Stimulated activated naive CD4-positive, alpha-beta T cell (primary cell): ENCODE measurements at places on chromosomes 2 and 18.

GRCh38 chr2:234373481-234374149 lies 123.3 kb downstream of the ARL4C start:
- no peak for DNase-seq

DNA sequence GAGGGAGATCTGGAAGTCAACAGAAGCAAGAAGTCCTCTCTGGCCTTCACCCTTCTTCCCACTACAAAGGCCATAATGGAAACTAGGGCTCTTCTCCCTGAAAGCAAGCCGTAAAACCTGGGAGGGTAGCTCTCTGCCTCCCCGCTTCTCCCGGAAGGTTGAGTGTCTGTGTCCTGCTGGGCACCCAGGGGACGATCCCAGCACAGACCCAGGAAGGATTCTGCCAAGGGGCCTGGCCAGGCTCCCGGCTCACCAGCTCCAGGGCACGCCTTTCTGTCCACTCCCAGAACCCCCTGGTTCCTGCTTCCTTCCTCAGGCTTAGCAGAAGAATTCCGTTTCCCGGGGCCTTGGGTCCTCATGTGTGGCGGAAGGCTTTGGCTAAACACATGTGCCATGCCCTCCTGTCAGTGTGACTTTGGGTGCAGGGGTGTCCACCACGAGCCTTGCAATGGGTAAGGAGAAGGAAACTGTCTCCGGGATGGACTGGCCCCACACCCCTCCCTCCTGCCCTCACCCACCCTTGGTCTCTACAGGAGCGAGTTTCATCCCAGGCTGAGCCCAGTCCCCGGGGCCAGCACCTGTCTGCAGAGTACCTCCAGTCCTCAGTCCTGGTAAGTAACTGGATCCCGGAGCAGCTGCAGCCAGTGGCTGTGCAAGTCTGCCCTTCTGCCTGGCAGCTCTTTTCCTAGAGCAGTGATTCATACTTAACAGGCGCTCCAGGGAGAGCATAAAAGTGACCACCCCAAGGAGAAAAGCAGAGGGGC lies 135.8 kb downstream of the TPO start:
- no peak for DNase-seq

DNA sequence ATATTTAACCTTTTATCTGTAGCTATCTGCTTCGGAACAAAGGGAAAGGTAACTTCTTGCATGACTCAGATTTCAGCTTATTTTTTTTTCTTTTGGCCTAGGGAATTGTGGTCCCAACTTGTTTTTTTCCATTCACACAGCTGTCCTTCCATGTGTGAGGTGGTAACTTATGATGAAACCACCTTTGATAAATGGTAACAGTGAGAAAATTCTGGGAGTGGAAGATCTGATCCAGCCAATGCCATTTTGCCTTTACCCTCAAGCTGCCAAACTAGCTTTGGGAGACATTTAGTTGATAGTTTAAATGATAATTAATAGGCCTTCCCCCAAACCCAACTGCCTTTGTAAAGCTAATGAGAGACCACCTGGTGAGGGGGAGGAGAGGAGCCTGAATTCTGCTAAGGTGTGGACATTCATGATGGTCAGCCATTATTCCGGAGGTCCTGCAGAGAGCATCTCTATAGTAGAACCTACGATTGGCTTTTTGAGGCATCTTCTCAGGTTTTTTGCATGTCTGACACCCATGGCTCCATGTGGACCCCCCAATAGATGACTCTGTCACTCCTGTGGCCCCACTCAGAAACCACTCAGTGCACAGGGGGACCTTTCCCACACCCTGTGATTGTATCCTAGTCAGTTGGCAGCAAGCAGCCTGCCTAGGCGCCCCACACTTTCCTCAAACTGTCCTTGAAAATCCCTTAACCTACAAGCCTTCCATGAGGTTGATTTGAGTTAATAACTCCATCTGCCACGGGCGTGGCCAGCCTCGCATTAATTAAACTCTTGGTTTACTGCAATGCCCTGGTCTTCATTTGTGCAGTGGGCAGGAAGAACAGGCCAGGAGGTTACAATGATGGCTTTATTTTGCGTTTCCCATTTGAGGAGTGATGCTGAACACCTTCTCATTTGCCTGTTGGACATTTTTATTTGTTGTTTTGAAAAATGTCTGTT lies 263.5 kb upstream of the PXDN start:
- no peak for DNase-seq

- DNase-seq = no peak
Measured at GRCh38 chr2:9984871-9985480, 33.5 kb downstream of the GRHL1 start.

DNA sequence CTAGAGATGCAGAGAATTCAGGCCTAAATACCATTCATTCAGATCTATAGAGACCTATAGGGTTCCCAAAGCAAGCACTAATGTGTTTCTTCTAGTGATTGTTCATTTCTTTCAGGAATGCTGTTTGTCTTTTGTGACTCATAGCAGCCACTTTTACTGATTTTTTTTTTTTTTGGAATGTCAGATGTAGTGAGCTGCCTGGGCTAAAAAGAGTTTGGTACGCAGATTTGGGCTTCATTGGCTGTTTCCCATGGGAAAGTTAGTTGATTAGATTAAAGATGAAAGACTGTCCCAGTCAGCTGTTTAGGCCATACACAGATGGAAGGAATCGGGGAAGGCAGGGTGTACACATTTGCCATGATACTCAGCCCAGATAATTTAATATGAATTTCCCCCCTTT lies 87.6 kb downstream of the CDC42EP3 start:
- DNase-seq = no peak

DNA sequence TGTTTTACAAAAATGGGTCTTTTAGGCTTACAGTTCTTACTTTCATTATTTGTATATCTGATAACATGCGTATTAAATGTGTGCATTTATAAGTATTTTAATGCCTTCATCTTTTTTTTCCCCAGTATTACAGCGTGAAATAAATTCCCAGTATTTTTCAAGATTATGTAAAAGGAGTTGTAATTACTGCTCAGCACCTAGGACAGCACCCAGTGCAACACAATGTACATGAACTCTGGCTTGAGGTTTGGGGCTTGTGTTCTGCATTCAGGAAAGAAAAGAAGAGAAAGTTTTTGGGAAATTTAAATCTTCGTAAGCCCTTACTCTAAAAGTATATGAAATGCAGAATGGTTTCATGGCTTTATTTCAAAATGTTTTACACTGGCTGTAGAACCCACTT lies 16.7 kb downstream of the ZNF638 start:
- no peak for DNase-seq

- DNase-seq = no peak
Measured at GRCh38 chr2:136000502-136000901, 15.1 kb upstream of the DARS1 start.
